Aorta (tissue), 5 donors: ENCODE measurements at places on chromosomes 7 and 10. TPM values are rescaled to one million over a fixed set of nuclear protein-coding genes. Genes with fewer than 3 reads are reported as not detected.

DNA sequence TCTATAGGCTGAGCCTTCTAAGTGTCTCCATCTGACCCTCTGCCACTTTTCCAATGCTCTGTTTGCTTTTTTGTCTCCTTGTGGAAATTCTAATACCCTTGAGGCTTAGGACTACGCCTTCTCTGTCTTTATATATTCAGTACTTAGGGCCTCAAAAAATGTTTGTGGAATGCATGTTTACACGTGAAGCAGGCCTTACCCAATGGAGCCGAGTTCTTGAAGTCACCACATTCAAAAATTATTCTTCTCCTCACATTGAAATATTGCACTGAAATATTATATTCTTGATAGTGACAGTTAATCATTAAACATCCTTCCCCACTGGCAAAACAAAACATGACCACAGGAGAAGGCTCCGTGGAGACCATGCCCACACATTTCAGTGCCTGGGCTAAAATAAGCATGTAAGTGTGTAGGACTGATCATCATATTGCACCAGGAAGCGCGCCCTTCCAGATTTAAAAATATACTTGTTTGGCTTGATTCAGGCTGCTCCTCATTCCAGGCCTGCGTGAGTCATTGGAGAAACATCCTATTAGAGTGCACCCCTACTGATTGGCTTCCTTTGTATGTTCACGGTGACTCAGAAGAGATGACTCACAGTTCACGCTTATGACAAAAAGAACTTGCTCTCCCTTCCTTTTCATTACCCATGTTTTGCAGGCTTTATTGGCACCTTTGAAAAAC lies 307.4 kb upstream of the AOAH start:
- DNase-seq: peak; percentile 83

DNA sequence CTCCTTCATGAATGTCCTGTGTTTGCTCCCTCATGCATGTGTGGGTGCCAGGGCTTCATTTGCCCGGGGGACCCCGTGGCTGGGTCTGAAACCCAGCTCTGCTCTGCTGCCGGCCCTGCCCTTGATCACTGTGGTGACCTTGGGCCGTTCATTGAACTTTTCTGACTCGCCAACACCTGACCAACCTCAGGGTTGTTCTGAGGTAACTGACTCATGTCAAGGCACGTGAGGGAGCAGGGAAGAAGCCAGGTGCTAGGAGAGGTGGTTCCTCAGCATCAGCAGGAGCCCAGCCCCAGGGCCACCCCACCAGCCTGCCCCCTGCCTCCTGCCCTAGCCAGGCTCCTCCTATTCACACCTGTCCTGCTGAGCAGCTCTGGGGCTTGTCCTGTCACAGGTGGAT lies 47.9 kb downstream of the TBATA start:
- DNase-seq: no peak

DNA sequence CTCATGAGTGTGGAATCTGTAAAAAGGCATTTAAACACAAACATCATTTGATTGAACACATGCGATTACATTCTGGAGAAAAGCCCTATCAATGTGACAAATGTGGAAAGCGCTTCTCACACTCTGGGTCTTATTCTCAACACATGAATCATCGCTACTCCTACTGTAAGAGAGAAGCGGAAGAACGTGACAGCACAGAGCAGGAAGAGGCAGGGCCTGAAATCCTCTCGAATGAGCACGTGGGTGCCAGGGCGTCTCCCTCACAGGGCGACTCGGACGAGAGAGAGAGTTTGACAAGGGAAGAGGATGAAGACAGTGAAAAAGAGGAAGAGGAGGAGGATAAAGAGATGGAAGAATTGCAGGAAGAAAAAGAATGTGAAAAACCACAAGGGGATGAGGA lies 207.7 kb downstream of the ZEB1 start:
- DNase-seq: no peak

GRCh38 chr10:28737096-28737495 lies 59.8 kb downstream of the BAMBI start:
- no peak for DNase-seq

GRCh38 chr7:36966039-36966438 lies 241.7 kb upstream of the AOAH start:
- DNase-seq: no peak

- DNase-seq: no peak
These were observed 81.0 kb upstream of the PRSS58 start for GRCh38 chr7:142338633-142339501.

- DNase-seq: no peak
These were observed 34.1 kb downstream of the PNLIPRP2 start for GRCh38 chr10:116654816-116655215.

DNA sequence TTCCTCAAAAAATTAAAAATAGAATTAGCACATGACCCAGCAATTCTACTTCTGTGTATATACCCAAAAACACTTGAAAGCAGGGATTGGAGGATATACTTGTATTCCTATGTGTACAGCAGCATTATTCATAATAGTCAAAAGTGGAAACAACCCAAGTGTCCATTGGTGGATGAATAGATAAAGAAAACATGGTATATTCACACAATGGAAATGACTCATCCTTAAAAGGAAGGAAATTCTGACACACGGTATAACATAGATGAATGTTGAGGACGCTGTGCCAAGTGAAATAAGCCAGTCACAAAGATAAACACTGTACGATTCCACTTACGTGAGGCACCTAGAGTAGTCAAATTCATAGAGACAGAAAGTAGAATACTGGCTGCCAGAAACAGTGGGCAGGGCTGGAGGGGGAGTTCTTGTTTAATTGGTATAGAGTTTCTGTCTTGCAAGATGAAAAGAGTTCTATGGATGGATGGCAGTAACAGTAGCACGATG lies 26.6 kb upstream of the KAT6B start:
- no peak for DNase-seq

DNA sequence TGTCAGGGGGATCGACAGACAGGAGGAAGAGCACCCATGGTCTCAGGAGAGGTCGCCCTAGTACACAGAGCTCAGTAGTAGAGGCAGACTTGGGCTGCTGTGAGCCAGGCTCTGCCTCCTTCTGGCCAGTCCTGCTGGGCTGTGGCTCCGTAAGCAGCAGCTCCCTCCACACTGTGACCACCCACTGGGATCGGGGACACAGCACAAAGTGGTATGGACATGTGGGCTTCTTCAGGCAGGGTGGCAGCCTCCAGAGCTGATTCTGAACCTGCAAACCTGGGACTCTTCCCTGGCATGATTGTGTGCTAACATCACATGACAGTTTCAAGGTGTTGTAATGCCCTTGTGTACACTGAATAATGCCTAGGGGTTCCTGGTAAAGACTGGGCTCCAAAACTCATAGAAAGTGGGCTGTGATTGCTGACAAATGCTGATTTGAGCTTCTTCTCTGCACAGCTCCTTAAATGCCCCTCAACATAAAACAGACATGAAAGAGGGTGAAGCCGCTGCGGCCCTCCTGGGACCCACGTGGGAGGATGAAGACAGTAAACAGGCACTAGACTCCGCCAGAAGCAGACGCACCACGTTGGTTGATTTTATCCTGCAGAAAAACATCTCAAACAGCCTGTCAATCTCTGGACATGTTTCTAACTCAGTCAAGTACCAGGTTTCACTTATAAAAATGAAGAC lies 76.7 kb downstream of the GPR26 start:
- DNase-seq: no peak

DNA sequence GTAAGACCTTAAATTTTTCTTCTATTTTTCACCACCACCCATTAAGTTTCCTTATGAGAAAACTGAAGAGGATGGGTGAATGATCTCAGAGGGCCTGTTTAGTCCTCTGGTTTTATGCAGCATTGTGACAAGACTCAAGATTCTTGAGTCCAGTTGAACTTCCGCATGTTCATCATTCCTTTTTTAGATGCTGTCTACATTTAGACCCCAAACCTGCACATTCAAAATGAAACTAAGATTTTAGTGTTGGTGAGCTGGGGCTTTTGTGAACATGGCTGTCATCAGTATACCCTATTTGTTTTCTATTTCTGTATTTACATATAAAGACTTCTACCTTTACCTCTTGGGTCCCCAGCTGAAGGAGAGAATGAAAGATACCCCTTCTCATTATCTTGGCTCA lies 31.1 kb downstream of the NET1 start:
- no peak for DNase-seq

DNA sequence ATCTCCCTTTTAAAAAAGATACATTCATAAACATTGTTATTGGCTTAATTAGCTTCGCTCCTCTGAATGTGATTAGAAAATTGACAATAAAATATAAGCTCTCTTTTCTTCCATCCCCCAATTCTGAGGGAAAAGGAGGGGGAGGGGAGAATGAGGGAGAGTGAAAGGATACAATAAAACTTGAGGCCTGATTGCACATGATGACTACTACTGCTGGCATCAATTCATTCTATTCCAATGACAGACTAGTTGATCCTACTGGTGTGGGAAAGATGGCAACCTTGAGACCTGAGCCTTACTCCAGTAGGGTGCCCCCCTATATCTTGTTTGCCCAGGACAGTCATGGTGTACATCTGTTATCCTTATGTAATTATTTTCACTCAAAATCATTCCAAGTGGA lies 4.5 kb upstream of the IQUB start:
- no peak for DNase-seq

GRCh38 chr7:70758646-70759045 lies 373.3 kb upstream of the GALNT17 start:
- no peak for DNase-seq

DNA sequence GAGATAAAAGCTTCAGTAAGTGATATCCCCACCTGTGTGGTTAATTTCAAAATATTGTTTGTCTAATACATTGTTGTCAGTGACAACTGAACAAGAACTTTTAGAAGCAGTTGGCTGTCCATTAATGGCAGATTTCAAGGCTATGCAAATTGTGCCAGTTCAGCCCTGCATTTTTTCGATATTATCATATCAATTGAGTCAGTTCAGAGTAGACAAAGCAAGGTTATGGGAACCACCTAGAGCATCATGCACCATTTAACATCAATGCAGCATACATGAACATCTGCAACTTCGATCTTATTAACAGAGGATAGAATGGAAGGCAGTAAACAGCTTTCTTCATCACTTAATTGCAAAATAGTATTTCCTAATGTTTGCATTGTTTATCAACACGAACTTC lies 180.7 kb upstream of the KAT6B start:
- no peak for DNase-seq

DNA sequence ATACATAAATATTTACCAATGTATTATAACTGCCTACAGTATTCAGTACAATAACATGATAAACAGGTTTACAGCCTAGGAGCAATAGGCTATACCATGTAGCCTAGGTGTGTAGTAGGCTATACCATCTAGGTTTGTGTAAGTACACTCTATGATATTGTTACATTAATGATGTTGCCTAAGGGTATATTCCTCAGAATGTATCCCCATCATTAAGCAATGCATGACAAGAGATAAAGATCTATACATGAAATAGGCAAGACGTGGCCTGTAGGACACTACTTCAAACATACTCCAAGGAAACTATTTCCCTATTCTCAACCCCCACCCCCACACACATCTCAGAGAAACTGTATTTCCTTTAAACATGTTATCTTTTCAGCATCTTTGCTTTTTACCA lies 15.3 kb upstream of the ADAM22 start:
- no peak for DNase-seq

- no peak for DNase-seq
These were observed 139.9 kb upstream of the COBL start for GRCh38 chr7:51456431-51457060.

DNA sequence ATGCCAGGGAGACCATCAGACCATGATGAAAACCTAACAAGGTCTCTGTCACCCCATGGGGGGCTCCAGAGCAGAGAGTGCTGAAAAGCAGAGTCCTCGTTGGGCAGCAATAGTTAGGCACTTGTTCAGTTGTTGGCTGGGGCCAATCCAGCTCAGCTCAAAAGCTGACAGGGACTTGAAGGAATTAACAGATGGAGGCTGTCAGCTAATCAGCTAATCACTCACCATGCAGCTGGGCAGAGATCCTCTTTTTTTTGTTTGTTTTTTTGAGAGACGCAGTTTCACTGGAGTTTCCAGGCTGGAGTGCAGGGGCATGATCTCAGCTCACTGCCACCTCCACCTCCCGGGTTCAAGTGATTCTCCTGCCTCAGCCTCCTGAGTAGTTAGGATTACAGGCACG lies 18.1 kb downstream of the CEP55 start:
- no peak for DNase-seq

GRCh38 chr10:100014071-100014762 lies 4.5 kb upstream of the DNMBP start:
- DNase-seq: no peak

GRCh38 chr7:141754939-141755338 lies 9.0 kb upstream of the TAS2R3 start:
- no peak for DNase-seq

- peak; percentile 73 for DNase-seq
These were observed 55.5 kb downstream of the SYPL1 start for GRCh38 chr7:106056513-106057203.

- no peak for DNase-seq
These were observed 29.4 kb upstream of the RAPGEF5 start for GRCh38 chr7:22386206-22386858.

The MSMB gene
- total RNA-seq: not detected

The ZNF273 gene
- total RNA-seq: 15.7 TPM
